ENCODE measurements at places on chromosomes 1 and 21. TPM values are rescaled to one million over a fixed set of nuclear protein-coding genes. Genes with fewer than 3 reads are reported as not detected.

SLFNL1 gene
- 0.22 TPM for total RNA-seq

DNA sequence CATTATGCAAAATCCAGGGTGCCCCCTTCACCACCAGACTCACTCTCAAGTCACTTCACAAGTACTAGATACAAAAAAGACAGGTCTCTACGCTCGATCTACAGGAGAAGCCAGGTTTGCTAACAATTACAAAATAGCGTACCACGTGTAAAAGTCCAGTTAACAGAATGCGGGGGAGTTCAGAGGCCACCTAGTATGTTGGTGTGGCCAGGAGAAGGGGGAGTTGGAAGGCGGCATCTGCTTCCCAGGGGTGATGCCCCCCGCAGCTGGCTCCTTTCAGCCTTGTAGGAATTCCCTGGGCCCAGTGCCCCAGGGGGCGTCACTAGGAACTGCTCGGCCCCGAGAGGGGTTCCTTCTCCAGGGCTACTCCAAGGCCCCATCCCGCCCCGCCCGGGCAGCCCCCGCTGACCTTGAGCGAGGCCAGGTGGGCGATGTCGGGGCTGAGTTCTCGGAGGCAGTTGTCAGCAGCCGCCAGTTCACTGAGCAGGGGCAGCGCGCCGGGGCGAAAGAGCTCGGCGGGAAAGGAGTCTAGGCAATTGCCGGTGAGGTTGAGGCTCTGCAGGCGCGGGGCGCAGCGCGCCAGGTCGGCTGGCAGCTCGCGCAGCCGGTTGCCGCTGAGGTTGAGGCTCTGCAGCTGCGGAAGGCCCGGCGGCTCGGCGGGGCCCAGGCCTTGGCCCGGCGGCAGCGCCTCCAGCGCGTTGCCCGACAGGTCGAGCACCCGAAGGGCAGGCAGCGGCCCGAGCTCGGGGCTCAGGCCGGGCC, 664 bp downstream of the LRRC47 start:
- no peak for DNase-seq

IQCC gene
- total RNA-seq = 0.67 TPM

NCF2 gene
- 40.8 TPM for total RNA-seq

- DNase-seq = no peak
These were observed 32.8 kb upstream of the DNASE2B start for GRCh38 chr1:84365225-84366221.

DNA sequence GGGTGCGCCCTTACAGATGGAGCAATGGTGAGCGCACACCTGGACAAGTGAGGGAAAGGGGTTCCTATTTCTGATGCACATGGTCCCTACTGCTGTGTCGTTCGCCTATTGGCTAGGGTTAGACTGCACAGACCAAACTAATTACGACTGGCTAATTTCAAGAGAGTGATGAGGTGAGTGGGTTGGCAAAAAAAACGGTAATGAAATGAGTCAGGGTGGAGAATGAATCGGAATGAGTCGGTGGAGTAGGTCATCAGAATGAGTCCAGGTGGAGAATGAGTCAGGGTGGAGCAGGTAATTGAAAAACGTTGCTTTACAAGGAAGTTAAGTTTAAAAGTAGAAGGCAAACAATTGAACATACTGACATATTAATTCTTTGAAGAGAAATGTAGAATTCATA, 79.8 kb downstream of the WDR4 start:
- peak; percentile 26 for DNase-seq

MFAP2 gene
- 25.9 TPM for total RNA-seq

GRCh38 chr1:232594768-232595698, 34.9 kb downstream of the SIPA1L2 start:
- no peak for DNase-seq

GRCh38 chr1:169115891-169116585, 9.5 kb downstream of the ATP1B1 start:
- DNase-seq = no peak

MGST3 gene
- total RNA-seq = 418 TPM

- no peak for DNase-seq
These were observed 787 bp downstream of the GRIK3 start for GRCh38 chr1:37033355-37034101.

IL23R gene
- not detected for total RNA-seq

BTF3L4 gene
- total RNA-seq = 42.1 TPM

- no peak for DNase-seq
These were observed 52.1 kb downstream of the FMO4 start for GRCh38 chr1:171366085-171366484.

SPRR4 gene
- not detected for total RNA-seq

CD1E gene
- not detected for total RNA-seq

DNA sequence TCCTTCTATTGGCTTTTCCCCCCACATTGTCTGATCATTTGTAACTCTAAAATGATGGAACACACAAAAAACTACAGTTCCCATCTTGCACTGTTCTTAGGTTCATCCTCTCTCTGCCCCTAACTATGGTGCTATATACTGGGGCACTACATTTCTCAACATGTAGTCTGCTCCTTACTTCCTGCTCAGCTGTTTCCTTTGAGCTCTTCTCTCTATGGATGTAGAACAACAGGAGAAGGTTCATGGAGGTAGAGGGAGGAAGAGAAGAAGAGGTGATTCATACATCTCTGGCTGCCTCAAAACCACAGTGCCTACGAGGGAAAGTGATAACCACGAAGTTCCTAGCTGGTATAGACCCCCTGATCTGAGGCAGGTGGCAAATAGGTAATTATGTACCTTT, 7.0 kb upstream of the C1orf146 start:
- DNase-seq = no peak

SPRR1B gene
- not detected for total RNA-seq

- no peak for DNase-seq
These were observed 24.6 kb upstream of the RAP1GAP start for GRCh38 chr1:21693732-21694131.

GRCh38 chr1:198556971-198557370, 16.5 kb upstream of the ATP6V1G3 start:
- no peak for DNase-seq

DNA sequence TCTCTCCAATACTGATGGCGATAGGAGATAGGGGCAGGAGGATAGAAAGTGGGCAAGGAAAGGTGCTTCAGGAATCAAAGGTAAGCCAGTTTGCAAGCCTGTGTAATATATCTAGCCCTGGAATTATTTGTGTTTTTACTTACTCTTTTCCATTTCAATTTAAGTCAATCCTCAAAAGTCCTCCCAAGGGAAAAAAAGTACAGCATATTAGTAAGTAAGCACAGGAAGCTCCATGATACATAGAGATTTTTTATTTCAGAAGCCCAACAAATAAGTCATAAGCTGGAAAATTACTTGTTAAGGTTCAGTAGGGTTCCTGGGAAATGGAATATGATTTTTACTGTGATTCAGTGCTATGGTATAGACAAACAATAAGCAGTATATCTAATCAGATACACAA, 337.7 kb upstream of the DUSP10 start:
- DNase-seq = no peak

PNRC2 gene
- total RNA-seq = 94.5 TPM

GRCh38 chr1:233790662-233791371, 113.7 kb upstream of the SLC35F3 start:
- DNase-seq = no peak

DNA sequence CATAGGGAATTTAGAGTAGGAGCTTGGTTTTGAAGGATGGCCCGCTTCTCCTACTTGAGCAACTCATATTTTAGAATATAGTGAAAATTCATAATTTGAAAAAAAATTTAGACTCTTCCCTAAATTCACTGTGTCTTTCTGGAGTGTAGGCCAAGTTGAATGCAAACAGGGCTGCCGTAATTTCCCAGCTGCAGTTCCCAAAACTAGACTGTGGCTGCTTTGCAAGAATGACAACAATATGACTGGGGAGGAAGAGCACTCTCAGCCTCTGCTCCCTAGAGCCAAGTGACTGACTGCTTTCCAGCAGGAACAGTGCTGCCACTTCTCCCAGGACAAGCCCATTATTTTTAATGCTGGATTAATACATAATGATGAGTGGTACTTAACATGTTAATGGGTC, 209.0 kb downstream of the RHOU start:
- DNase-seq = no peak

GRCh38 chr1:169802888-169803287, 8.2 kb upstream of the METTL18 start:
- no peak for DNase-seq

- DNase-seq = peak; percentile 81
These were observed 22.5 kb downstream of the MMEL1 start for GRCh38 chr1:2610036-2610959.

- DNase-seq = no peak
These were observed 129.6 kb downstream of the EVI5 start for GRCh38 chr1:92655197-92655801.

L1TD1 gene
- total RNA-seq = 0.42 TPM

DNA sequence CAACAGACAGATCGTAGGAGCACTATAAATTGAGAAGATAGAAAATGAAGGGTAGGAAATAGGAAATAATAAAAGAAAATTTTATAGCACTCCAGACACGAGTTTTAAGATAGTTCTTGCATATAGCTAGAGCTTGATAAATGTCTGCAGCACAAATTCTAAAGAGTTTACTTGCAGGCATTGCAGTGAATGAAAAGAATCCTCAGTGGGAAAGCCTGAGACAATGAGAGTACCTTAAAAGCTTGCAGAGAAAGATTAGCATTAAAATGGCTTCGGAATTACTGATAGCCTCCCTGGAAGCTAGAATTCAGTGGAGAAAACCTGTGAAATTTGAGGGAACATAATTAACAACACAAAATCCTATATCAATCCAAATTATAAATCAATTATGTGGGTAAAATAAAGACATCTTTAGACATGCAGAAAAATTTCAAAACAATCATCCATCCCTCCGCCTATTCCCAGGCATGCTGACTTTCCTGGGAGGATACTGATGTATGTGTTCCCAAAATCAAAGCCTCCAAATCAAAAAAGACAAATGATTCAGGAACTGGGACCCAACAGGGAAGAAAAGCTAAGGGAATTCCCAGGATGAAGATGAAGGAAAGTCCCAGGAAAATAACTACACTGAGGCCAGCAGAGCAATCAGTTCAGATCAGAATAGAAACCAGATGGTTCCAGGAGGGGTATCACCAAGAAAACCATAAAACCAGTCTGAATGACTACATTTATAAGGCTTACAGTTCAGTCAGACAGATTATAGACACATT, 305.9 kb upstream of the USP25 start:
- no peak for DNase-seq

HES4 gene
- total RNA-seq = 25.5 TPM

DNA sequence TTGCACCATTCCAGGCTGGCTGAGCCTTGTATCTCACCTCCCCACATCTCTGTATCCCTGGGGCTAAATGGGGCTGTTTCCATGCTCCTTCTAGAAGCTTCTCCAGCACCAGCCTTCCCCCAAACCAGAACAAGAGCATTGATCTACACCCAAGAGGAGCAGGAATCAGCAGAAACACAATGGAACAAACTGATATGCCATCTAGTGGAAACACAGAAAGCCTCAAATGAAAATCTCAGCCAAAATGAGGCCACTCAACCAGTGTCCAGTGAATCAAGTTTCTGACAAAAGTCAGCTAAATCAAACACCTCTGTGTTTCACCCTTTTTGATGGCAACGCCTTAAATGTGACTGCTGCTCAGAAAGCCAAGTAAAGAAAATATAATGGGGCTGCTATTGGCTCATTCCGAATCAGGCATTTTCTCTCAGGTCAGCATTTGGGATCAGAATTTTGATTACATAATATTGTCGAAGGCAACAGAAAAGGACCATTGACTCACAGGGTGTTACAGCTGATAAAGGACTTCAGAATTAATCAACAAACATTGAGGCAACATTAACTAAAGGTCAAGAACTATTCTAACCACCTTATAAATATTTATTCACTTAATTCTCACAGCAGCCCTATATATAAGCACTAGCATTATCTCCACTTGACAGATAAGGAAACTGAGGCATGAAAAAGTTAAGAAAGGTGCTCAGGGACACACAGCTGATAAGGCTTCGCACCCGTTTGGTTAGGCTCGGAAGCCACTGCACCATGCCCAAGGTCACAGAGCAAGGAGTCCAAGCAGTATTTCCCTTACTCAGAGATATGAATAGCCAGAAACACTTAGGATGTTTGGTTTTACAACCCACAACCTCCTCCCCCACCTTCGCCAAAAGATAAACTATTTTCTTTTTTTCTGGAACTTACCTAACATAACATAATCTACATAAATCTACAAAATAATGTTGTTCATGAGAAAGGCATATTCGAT, 85.8 kb upstream of the KCNJ15 start:
- no peak for DNase-seq

- DNase-seq = no peak
These were observed 217.9 kb downstream of the RHOU start for GRCh38 chr1:228953207-228953606.

DNA sequence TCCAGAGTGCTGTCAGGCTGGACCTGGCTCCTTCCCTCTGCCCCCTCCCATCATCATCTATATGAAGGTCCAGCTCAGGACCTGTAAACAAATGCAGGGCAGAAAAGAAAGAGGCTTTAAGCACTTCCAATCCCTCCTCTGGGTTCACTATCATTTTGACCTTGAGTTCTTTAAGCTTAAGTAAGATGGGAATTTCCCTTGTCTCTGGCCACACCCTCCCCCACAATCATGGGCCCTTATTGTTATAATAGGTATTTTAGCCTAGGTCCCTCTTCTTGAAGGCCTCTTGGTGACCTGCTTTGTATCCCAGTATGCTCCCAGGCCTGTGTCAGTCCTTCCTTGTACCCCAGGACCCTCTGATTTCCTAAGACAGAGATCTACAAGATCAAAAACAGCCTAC, 45.1 kb upstream of the EPS15 start:
- DNase-seq = no peak

DNA sequence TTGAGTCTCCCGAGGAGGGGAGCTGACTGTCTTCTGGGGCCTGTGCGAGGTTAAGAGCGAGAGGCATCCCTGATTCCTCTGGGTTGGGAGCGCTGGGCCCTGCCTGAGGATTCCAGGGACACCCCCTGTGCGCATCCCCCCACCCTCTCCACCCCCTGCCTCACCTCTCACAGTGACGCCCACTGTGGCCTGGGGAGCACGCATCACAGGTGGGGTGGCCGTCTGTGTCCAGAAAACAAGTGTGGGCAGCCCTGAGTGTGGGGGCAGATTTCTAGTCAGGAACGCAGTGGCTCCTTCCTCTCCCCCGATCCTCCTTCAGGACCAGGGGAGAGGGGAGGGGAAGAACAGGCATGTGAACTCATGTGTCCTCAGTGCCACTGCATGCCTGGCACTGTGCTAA, 61.7 kb downstream of the LDLRAD2 start:
- DNase-seq = no peak

OR2AK2 gene
- not detected for total RNA-seq

DNA sequence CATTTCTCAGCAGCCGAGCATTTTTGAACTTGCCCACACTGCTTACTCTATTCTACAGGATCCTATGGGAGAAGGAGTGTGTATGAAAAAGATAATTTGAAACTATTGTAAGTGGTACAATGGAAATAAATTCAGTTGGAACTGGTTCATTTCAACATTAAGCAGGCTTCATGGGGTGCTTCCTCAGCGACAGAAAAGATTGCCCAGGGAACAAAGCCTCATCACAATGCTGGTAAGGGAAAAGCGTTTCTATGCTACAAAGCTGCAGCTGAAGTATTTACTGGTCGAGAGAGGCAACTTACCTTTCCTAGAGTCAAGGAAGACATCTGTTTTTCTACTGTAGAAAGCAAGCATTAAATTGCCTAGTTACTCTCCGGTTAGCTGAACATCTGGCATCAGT, 568.2 kb upstream of the ZP4 start:
- no peak for DNase-seq

ABCA4 gene
- total RNA-seq = 1.3 TPM

GRCh38 chr21:34833465-34833864, 164.7 kb downstream of the CLIC6 start:
- DNase-seq = no peak

- DNase-seq = no peak
These were observed 23.5 kb upstream of the SGIP1 start for GRCh38 chr1:66510407-66510806.
